Activated T-helper 1 cell treated with Interleukin-2 at 50 U/mL for 16 hours (primary cell): ENCODE measurements at places on chromosomes 6 and 20.

- no peak for DNase-seq
Measured at GRCh38 chr6:81766482-81767069, 14.1 kb upstream of the TENT5A start.

- DNase-seq: no peak
Measured at GRCh38 chr20:53444401-53445149, 149.1 kb downstream of the ZNF217 start.

- peak; percentile 42 for DNase-seq
Measured at GRCh38 chr6:26223650-26224546, 136.7 kb downstream of the HFE start.

DNA sequence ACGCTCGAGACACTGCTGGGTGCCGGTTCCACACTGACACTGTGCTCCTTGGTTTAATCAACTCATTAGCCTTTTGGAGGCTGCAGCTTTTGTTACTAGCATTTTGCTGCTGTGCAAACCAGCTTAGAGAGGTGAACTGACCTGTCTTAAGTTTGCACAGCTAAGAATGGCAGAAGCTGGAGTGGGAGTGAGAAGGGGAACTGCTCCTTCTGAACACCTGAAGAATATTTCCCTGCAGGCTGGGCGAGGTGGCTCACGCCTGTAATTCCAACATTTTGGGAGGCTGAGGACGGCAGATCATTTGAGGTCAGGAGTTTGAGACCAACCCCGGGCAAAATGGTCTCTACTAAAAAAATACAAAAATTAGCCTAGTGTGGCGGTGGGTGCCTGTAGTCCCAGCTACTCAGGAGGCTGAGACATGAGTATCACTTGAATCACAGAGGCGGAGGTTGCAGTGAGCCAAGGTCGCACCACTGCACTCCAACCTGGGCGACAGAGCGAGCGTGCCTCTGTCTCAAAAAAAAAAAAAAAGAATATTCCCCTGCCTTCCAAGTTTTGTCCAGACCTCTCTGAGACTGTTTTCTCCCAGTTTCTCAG is 5.0 kb downstream of the CEBPB start:
- no peak for DNase-seq

DNA sequence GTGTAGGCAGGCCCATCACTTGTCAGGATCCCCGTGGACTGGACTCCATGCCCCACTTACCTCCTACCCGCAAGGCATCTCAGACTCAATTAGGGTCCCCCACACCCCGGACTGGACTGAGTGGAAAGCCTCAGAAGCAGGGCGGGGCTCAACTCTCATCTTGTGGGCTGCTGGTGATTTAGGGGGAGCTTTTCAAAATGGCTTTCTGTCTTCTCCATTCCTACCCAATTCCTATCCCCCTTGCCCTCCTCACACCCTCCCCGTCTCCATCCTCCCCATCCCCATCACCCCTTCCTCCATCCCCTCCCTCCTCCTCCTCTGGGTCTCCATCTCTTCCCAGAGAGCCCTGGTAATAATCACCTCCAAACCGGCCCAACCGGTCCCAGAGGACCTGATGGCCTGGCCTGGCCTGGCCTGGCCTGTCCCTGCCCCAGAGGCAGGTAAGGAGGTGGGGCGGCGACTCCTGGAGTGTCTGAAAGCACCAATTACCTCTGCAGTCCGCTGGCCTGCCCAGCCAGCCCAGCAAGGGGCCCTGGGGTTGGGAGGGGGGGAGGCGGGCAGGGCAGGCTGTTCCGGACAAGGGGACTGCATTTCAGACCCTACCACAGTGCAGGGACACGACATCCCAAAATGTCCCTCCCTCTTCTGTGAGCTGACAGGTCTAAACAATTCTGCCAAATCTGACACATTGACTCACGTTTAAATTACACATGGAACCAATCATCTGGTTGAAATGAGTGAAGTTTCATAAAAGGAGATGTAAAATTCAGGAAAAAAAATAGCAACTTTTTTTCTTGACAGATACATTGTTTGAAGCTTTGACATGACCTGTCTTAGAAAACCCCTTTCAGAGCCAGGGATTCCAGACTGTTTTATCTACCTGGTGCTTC is 24.8 kb downstream of the MAFB start:
- no peak for DNase-seq

DNA sequence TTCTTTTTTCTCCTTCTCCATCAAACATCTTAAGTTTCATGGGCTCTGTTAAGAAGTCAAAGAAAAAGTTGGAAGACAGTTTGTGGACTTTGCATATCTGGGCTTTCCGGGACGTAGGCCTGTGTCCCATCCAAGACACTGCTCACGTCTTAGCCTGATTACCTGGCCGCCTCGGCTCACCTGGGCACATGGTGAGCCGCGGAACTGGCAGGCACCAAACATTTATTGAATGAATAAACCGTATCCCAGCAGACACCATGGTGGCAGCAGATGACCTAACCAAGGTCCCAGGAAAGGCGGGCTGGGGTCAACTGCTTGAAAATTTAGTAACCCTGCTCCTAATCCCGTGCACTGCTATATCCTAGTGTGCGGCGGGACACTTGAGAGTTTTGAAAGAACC is 35.6 kb downstream of the GNAS start:
- DNase-seq: no peak

DNA sequence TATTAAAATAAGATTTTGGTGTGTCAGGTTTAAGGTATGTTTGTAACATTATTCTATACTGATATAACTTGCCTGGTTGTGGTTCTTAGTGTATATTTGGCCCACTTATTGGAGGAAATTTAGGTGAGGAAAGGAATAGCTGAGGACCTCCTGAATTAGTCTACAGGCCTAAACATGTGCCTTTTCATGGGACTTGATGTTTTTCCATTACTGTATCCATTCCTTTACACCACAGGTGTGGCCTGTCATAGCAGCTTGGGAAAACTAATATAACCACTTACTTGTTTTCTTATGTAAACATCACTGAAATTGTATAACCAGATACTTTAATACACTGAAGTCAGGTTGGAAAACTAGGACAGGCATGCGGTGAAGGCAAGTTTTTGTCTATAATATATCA is 27.6 kb downstream of the BCKDHB start:
- no peak for DNase-seq

- DNase-seq: no peak
Measured at GRCh38 chr6:2743280-2744208, 7.2 kb downstream of the MYLK4 start.

DNA sequence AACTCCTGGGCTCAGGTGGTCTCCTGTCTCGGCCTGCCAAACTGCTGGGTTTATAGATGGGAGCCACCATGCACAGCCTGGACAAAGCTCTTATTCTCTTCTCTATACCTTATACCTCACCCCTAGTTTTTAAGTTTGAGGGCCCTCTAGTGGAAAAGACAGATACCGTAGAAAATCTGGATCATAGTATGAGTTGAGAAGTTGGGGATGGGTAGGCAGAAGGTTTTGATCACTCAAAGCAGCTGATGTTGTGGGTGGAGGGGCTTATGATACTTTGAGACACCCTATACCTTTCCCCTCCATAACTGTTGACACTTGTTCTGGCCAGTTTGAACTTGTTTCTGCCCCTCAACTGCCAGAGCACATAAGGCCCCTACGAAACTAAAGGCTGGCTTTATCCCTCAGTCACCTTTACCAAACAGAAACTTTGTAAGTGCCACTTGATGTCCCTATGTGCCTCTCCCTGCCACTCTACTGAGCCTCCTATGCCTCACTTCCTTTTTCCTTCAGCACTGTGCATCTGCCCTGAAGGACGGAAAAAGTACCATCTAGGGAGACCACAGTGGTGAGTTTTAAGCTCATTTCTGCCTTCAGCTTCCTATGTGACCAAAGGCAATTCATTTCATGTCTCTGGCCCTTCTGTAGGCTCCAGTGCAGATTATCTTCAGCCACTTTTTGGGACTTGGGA is 28.6 kb downstream of the RALY start:
- DNase-seq: no peak

DNA sequence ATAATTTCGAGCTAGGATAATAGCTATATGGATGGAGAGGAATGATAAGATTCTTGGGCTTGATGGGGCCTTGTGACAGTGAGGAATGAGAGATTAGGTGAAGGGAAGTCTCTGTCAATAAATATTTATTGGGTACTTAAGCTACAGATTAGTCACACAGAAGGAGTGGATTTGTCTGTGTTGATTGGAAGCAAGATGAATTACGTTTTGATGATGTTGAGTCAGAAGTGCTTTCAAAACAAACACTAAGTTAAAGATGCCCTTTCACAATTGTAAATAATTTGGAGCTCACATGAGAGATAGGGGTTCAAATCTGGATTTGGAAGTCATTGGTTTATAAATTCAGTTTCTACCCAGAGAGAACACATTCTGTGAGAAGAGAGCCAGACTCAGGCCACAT is 834.2 kb downstream of the KIF16B start:
- DNase-seq: no peak

DNA sequence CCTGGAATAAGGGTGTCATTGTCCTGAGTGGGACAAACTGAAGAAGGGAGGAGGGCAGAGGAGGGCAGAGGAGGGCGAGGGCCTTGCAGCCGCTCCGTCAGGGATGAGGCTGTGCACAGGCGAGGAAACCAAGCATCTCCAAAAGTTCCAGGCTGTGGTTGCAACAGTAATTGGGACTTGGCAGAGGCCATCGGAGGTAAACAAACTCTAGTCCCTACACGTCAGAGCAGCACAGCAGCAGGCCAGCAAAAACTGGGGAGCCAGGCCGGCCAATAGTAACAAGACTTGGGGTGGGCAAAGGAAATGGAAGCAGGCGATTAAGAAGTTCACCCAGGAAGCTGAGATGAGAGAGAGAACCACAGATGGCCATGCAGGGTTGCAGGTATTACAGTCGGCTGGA is 142.8 kb downstream of the SMOC2 start:
- no peak for DNase-seq

DNA sequence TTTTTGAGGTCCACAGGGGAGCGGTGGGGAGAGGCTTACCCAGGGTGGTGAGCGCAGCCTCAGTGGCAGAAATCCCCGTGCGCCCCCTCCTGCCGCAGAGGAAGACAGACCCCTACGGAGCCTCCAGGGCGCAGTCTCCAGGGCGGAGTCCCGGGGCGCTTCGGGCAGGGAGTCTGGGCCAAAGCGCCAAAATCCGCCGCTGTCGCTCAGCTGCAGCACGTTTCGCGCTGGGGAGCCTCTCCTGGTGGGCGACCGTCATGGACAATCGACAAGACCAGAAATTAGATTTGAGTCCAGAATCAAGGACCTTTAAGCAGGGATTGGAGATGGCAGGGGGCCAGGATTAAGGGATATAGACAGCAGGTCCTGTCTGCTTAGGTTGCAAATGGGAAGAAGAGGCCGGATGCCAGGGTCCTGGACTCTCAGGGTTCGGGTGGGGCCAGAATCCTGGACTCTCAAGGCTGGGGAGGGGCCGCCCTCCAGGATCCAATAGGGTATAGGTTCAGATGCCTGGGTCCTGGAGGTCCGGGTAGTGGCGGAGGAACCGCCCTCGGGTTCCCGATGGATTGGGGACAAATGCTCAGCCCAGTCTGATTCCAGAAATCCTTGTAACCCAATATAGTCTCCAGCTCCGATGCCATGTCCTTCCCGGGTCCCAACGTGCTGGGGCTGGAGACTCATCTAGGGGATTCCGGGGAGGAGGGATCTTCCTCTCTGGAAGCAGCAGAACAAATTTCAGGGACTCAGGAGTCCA is 7.9 kb upstream of the HLA-E start:
- DNase-seq: no peak
